ENCODE measurements at places on chromosomes 16 and 17.

DNA sequence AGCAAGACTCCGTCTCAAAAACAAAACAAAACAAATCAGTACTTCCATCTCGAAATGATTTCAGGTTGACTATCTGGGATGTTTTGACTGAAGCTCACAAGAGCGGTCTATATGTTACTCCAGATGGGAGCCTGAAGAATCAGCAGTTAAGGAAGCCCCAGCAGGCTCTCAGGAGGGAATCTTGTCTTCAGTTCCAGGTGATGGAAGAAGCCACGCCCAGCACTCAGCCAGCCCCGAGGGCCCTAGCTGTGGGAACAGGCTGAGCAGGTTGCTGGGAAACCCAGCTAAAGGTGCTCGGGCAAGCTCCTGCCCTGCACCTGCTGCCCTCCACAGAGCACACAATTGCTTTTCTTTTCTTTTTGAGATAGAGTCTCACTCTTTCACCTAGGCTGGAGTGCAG is 32.4 kb downstream of the WIPI1 start:
- DNase-seq, result no peak

GRCh38 chr17:49585422-49586027 is 9.9 kb downstream of the NXPH3 start:
- DNase-seq, result no peak

GRCh38 chr17:40519089-40519775 is 17.8 kb upstream of the TNS4 start:
- no peak for DNase-seq

DNA sequence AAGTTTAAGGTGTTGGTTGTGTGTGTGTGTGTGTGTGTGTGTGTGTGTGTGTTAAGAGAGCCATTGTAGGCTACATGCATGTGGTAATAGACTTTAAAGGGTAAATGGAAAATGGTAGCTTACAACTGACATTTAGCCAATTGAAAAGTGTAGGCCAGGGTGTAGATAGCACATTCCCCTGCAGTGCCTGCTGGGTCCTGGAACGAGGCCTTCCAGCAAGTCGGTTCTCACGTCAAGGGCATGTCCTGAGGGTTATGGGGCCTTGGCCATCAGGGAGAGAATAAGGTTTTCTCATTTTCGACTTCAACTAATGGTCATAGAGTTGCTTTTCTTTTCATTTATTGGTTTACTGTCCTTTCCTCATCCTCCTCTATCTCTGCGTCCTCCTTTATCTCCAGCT is 65.1 kb downstream of the RPTOR start:
- no peak for DNase-seq

DNA sequence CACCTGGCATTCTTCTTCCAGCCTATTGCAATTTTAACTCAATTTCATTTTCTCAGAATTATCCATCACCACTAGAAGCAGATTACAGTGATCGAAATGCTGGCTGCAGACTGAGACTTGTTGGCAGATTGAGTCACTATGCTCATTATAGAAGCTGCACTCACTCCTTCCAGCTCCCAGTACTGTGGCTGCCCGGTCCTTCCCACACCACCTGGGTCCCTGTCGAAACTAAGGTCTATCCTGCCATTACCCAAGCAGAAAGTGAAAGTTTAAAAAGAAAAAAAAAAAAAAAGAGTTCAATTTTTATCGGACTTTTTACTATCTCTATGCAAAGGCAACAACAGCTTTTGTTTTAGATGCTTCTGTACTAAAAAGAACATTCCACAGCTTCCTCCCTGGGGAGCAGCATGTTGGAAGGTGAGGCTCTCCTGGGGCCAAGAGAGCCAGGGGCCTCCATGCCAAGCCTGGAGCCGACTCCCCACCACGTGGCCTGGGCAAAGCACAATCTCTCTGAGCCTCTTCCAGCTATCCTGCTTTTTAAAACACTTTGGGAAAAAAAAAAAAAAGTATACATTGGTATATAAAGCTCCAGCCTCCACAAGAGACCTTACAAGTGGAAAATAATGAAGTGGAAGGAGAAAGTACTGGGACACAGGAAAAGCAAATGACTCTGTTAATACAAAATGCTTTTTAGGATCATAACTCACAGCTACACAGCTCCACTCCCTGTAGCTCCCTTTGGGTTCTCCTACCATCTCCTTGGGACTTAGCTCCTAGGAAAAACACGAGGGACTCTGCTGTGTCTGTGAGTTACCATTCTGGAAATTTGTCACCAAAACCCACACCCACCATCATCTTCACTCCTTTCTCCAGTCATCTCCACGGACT is 77.8 kb downstream of the USP31 start:
- DNase-seq, result no peak

GRCh38 chr17:82338858-82339633 is 5.5 kb upstream of the SECTM1 start:
- no peak for DNase-seq

- DNase-seq, result no peak
Measured at GRCh38 chr17:11999696-12000095, 2.4 kb upstream of the ZNF18 start.

DNA sequence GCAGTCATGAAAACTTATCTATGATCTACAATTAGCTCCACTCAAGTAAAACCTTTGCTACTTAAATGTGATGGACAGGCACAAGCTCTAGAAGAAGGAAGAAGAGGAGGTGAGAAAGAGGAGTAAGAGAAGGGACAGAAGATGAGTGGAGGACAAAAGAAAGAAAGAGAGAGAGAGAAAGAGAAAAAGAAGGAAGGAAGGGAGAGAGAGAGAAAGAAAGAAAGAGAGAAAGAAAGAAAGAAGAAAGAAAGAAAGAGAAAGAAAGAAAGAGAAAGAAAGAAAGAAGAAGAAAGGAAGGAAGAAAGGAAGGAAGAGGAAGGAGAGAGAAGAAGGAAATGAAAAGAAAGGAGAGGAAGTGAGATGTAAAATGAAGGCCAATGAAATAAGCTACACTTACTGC is 2.2 kb upstream of the KRTAP9-3 start:
- DNase-seq, result no peak

- DNase-seq, result no peak
Measured at GRCh38 chr16:27290562-27290961, 22.0 kb upstream of the NSMCE1 start.

- DNase-seq, result no peak
Measured at GRCh38 chr17:64742326-64742725, 80.2 kb upstream of the SMURF2 start.

DNA sequence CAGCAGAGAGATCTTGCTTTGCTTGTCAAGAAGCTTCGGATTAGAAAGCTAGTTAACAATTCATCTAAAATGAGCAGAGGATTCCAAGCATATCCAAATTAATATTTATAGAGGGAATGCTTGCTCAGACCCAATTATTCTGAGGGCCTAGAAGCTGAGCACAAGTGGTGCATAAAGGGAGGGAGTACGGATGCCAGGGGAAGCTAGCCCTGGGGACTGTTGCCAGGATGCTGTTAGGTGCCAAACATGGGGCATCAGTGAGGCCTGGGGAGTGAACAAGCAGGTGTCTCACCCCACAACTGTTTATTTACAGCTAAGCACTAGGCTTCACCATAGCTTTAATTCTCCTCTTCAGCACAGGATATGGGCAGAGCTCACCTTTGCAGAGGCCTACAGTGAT is 684.1 kb upstream of the C16orf82 start:
- DNase-seq, result no peak

- peak; percentile 65 for DNase-seq
Measured at GRCh38 chr16:4358831-4359561, 7.9 kb upstream of the PAM16 start.

- DNase-seq, result no peak
Measured at GRCh38 chr16:88144028-88144511, 192.8 kb downstream of the BANP start.

GRCh38 chr17:79739148-79740062 is 8.7 kb downstream of the ENPP7 start:
- DNase-seq, result no peak

DNA sequence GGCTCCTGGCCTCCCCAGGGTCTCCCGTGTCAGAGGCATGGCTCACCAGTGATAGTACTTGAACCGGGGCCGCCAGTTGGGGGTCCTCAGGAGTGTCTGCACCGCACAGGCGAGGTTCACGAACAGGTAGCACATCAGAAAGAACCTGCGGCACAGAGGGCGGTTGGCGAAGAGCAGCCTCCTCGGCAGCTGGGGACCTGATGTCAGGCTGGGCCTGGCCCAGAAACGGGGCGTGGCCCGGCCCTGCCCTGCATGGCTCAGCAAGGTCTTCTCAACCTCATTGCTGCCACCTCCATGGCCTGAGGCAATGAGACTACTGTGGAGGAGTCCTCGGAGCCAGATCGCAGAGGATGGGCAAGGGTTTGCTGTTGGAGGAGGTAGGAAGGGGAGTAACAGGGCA is 4.1 kb upstream of the LCAT start:
- no peak for DNase-seq

DNA sequence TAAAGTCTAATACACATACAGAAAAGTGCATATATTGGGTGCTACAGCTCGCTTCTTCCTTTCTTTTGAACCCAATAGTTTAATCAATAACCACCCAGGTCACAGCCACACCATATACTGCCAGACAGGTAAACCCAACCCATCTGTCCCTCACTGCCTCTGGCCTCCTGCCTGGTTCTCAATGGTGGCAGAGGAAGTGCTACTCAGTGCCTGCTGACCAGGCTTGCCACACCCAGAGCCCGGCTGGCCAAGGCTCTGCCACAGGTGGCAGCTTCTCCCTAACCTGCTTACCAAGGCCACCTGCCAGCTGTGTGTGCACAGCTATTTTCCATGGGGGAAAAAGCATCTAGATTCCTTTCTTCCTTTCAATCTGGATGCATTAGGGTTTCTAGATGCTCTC is 584 bp downstream of the PMP22 start:
- DNase-seq, result no peak

GRCh38 chr17:76408037-76408849 is 23.8 kb downstream of the SPHK1 start:
- DNase-seq, result no peak

- no peak for DNase-seq
Measured at GRCh38 chr16:82684256-82684655, 57.5 kb downstream of the CDH13 start.

DNA sequence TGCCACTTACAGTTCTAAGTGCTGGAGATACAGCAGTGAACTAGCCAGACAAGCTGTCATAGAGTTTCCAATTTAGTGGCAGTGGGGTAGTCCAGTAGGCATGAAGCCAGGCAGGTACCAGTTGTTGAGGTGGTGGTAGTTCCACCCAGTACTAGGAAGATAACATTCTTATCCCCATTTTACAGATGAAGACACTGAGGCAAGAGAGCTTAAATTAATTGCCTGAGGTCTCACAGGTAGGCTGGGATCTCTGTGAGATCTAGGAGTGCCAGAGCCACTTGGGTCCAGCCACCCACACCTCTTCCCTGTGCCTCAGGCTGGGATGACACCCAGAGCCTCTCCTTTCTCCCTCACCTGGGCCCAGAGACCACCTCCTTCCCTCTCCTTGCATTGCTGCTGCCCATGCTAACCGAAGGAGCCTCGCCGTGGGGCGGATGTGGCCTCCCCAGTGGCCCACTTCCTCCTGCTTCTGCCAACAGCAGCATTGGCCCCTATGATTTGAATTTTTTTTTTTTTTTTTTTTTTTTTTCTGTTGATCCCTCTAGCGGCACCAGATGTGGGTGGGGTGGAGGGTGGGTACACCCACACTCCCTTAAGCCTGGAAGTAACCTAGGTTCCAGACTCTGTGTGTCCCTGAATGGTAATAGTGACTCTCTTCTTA is 114.0 kb downstream of the PRKCB start:
- DNase-seq, result peak; percentile 41

GRCh38 chr16:30094541-30095165 is 1.4 kb downstream of the YPEL3 start:
- DNase-seq, result no peak

DNA sequence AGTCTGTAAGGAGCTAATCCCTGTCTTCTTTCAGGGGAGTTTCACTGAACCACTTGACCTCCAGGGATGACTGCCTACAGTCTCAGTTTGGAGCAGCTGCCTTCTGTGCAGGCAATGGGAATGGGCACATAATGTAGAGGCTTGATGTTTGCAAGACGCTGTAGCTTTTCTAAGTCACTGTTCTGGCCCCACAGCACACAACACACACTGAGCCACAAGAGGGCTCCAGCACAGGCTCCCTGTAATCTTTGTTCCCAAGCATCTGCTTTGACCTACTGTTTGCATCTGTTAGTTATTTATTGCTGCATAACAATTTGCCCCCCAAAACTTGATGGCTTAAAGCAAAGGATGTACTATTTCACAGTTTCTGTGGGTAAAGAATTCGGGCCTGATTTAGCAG is 419.0 kb upstream of the ASIC2 start:
- no peak for DNase-seq

GRCh38 chr16:81693041-81693743 is 85.9 kb upstream of the PLCG2 start:
- no peak for DNase-seq

- DNase-seq, result no peak
Measured at GRCh38 chr17:65529761-65530522, 31.5 kb downstream of the AXIN2 start.

GRCh38 chr17:13984956-13985355 is 84.3 kb upstream of the COX10 start:
- DNase-seq, result no peak

GRCh38 chr17:16068323-16068722 is 68.7 kb downstream of the TTC19 start:
- DNase-seq, result no peak

GRCh38 chr16:13453325-13453724 is 466.6 kb upstream of the ERCC4 start:
- DNase-seq, result no peak

- DNase-seq, result peak; percentile 34
Measured at GRCh38 chr17:68290268-68290954, 516 bp downstream of the SLC16A6 start.

DNA sequence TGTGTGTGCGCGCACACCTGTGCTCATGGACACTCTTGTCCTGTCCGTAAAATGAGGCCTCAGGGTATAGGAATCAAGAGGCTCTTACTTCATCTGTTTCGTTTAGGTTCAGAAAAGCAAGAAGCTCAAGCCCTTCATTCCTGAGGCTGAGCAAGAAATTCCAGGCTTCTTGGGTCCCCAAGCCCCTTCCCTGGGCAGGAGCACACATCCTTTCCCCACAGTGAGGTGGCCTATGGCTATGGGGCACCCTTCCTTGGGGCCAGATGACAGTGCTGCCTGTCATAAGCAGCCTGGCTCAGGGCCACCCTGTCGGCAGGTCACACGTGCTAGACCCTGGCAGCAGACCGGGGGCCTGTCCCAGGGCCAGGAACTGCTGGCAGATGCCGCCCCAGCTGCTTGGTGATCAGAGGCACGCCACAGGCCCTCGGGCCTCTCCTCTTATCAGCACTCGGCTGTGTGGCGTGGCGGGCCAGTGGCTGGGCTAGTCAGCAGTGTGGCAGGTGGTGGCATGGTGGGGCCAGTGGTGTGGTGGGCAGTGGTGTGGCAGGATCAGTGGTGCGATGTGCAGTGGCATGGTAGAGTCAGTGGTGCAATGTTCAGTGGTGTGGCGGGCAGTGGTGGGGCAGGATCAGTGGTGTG is 50.2 kb downstream of the NKD1 start:
- DNase-seq, result no peak

- DNase-seq, result no peak
Measured at GRCh38 chr17:52709724-52710123, 551.2 kb upstream of the CA10 start.

GRCh38 chr16:56370875-56371659 is 54.3 kb downstream of the AMFR start:
- DNase-seq, result no peak

All from stimulated activated CD4-positive, alpha-beta T cell treated with anti-CD3 and anti-CD28 coated beads, Interleukin-12 subunit alpha, Interleukin-12 subunit beta, amount 100 ng/mL, for 24 hours (primary cell).